Pulmonary artery endothelial cell (primary cell): ENCODE measurements at places on chromosomes 3 and 15. TPM values are rescaled to one million over a fixed set of nuclear protein-coding genes. Genes with fewer than 3 reads are reported as not detected.
A peak's percentile ranks its signal among the peaks of the same experiment; 100 is the strongest.

GRCh38 chr3:157857440-157857839, 248.8 kb downstream of the SHOX2 start:
- no peak for DNase-seq

- DNase-seq: no peak
Observed at GRCh38 chr3:11197484-11197883, 43.2 kb downstream of the HRH1 start.

GRCh38 chr15:76468722-76469121, 132.1 kb downstream of the ISL2 start:
- no peak for DNase-seq

The SOX14 gene
- not detected in 2 replicates for total RNA-seq

The UBAP1L gene
- total RNA-seq: 0.40 and 1.1 TPM in 2 replicates

GRCh38 chr3:149992416-149993058, 21.8 kb upstream of the PFN2 start:
- DNase-seq: no peak

DNA sequence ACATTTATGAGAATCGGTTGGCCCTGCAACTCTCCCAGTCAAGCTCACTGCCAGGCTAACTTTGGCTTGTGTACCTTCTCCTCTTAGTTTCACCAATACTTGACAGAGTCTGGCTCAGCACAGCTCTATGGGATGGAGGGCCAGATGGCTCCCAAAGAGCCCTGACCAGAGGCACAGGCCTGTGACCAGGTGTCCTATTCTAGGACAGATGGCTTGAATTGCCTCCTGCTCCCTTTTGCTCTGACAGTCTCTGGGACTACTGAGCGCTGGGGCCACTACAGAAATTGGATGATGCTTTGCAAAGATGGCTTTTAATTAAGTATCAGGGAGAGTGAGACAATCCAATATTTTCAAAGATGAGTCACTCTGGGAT, 10.3 kb upstream of the ARID3B start:
- no peak for DNase-seq

The TJP1 gene
- total RNA-seq: 60.7 and 66.9 TPM in 2 replicates

The ARHGAP31 gene
- 24.0 and 26.0 TPM in 2 replicates for total RNA-seq

DNA sequence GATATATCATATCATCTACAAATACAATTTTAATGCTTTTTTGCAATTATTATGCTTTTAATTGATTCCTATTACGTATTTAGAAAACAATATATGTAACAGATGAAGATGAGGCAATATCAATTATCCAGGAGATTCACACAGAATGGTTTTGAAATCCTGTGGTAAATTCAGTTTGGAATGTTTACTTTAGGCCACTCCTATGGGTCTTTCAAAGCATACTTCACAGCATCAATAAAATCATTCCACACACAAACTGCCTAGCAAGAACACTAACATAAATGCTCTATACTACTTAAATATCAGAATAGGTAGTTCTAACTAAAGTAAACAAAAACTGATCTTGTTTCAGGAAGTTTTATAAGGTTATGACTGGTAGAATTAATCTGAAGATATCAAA, 90.5 kb downstream of the FAM227B start:
- no peak for DNase-seq

DNA sequence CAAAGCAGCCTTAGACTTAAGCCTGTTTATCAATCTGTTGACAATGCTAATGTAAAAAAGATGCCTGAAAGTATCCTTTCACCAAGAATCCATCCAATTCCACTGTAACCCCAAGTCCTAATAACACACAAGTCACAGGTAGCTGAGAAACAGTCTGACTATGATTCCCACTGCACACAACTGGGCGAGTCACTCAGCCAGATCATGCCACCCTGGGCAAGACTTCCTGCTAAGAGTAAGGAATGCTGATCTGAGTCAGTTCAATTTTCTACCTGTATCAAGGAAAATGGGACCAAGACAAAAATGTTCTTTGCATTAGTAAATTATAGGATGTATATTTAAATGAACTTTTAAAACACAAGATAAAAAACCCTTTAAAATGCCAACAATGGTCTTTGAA, 33.3 kb downstream of the NPTN start:
- DNase-seq: no peak

- no peak for DNase-seq
Observed at GRCh38 chr3:64340641-64341101, 115.4 kb upstream of the PRICKLE2 start.

GRCh38 chr15:74233851-74234597, 2.1 kb upstream of the CCDC33 start:
- DNase-seq: no peak

The CCDC9B gene
- total RNA-seq: 17.0 and 25.1 TPM in 2 replicates

DNA sequence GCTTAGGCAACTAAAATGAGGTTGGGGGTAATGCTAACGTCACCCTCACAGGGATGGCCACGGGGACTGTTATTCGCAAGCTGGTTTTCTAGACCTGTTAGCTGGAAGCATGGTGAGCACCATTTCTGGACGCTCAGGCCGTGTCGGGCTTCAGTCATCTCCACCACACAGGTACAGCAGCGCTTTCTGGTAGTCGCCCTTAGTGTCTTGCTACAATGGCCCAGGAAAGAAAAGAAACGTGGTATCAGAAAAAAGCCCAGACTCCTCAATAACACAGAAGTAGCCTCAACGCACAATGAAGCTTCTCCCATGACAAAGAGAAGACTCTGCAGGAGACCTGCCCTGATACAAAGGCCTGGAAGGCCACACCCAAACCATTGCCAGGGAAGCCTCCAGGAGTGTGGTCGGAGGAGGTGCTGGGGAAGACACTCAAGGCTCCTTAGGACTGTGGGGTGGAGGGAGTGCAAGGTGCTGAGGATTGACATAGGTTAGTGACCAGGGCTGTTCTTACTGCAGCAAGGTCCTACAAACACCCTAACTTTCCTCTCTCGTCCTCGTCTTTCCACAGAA, 50.2 kb downstream of the ANXA2 start:
- DNase-seq: no peak

The DRD3 gene
- not detected in 2 replicates for total RNA-seq

DNA sequence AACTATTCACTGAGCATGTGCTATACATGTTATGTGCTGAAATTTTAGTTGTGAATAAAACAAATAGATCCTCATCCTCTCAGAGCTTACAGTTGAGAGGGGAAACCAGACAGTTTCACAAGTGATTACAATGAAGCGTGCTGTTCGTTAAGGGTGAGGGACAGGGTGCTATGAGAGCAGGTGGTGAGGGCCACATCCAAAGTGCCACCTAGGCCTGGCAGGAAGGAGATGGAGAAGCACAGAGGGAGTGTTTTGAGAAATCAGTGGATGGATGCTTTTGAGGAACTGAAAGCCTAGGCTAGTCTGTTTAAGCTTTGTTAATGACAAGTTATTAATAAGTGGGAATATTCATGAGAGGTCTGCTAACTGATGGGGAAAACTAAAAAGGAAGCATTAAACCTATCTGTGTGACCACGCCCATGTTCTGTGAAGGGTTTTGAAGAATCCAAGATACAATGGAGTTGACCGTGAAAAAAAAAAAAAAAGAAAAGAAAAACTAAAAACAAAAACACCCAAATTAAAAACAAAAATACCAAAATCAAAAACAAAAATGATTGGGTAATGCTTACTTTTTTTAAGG, 7.3 kb downstream of the MCTP2 start:
- no peak for DNase-seq

GRCh38 chr15:65611888-65612615, 1.1 kb upstream of the INTS14 start:
- DNase-seq: no peak

DNA sequence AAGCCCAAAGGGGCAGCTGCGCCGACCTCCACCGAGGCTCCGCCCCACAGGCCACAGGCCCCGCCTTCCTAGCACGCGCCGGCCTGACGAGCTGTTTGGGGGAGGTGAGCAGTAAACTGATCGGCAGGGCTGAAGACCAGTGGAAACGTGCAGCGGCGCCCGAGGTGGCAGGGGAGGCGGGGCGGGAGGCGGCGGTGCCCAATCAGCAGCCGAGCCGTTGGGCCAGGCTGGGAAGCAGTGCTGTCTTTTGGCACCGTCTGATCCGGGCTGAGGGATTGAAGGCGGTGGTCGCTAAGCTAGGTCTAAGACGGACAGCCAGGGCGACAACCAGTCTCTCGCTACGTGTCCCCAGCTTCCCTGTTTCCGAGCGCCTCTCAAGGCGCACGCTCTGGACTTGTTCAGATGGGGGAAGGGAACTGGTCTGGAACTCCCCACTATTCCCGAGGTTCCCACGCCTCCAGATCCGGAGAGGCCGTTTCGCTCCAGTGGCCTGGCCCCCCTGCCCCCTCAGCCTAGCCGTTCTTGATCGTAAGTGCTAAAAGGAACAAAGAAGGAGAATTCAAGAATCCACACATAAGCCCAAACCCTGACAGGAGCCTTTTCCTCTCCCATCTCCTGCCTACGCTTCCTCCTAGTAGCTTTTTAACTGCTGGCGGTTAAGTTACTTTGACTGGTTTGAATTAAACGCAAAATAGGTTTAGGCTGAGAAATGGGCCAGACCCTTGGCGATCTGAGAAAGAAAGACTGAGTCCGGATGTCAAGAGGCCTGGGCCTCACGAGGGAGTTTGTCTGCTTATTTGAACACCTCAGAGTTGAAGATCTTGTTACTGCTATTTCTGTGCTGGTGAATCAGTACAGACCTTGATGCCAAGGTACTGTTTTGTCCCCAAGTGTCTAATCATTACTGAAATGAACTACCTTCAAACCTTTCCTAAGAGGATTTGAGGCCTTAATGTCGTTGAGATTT, at the start of gene FMN1:
TSS of gene FMN1 (minus strand) at position 11 of the 967 bp plus-strand sequence. CDS start 39,800 bp downstream, outside the sequence.
- DNase-seq: peak; percentile 66

- DNase-seq: no peak
Observed at GRCh38 chr3:13776253-13777050, 103.4 kb downstream of the WNT7A start.

GRCh38 chr3:195887670-195888069, 20.7 kb downstream of the TNK2 start:
- DNase-seq: no peak

GRCh38 chr15:91975241-91975978, 121.9 kb downstream of the SLCO3A1 start:
- DNase-seq: no peak

DNA sequence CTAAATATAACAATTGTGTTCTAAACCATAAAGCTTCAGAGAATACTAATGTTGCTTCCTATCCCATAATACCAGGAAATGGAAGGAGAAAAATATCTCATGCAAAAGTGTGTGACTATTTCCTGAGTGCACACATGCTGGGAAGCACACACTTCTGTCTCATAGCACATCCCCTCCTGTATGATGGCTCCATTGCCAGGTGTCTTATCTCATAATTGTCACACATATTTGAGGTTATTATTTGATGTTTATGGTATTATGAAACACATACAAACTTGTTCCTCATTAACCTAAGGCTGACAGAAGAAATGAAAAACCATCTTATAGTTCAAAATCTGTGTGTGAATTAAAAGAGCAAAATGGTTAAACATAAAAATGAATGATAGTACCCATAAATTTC, 65.4 kb downstream of the SERP1 start:
- no peak for DNase-seq

GRCh38 chr3:161355508-161355907, 15.8 kb downstream of the SPTSSB start:
- DNase-seq: no peak
